Dorsolateral prefrontal cortex (tissue), 122 donors: ENCODE measurements at places on chromosomes 16 and 17. TPM values are rescaled to one million over a fixed set of nuclear protein-coding genes. Genes with fewer than 3 reads are reported as not detected.

Gene SLC5A10
- total RNA-seq, result not detected

Gene CASKIN2
- total RNA-seq, result 80.3 TPM

Gene SMTNL2
- total RNA-seq, result 1.7 TPM

Gene TP53TG3C
- total RNA-seq, result not detected

Gene PLA2G15
- total RNA-seq, result 17.7 TPM

Gene MON1B
- 55.1 TPM for total RNA-seq

Gene IRX3
- not detected for total RNA-seq

Gene TMEM238L
- not detected for total RNA-seq

Gene KRTAP1-1
- not detected for total RNA-seq

Gene SDR42E2
- 0.80 TPM for total RNA-seq
